ENCODE measurements at places on chromosomes 4 and X.

DNA sequence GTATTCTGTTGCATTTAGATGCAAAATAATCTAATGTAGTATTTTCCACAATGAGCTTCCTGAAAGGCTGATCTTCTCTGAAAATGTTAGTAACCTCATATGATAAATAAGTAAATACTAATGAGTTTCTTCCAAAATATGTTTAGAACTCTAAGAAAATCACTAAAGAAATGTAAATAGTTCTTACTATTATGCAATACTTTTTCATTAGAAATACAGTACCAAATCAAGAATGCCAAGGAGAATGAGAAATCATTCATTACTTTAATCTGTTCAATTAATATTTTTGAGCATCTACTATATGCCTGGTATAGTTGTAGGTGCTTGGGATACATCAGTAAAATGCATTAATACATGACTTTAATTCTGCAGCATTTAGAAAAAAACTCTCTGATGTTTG is 130.6 kb downstream of the IL1RAPL1 start:
- DNase-seq = no peak

DNA sequence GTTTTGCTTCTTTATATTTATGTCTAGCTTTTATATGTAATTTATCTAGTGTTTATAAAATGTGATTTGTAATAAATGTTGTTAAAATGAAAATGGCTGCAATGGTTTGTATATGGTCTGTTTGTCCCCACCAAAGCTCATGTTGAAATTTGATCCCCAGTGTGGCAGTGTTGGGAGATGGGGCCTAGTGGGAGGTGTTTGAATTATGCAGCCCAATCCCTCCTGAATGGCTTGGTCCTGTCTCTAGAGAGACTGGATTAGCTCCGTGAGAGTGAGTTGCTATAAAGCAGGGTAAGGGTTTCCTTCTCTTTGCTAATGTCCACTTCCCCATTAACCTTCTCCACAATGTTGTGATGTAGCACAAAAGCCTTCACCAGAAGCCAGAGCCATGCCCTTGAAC is 30.0 kb upstream of the JADE3 start:
- no peak for DNase-seq

- no peak for DNase-seq
These were observed 43.3 kb upstream of the AGA start for GRCh38 chr4:177485528-177485927.

- no peak for DNase-seq
These were observed 258.9 kb downstream of the SPANXN1 start for GRCh38 chrX:145506214-145506613.

DNA sequence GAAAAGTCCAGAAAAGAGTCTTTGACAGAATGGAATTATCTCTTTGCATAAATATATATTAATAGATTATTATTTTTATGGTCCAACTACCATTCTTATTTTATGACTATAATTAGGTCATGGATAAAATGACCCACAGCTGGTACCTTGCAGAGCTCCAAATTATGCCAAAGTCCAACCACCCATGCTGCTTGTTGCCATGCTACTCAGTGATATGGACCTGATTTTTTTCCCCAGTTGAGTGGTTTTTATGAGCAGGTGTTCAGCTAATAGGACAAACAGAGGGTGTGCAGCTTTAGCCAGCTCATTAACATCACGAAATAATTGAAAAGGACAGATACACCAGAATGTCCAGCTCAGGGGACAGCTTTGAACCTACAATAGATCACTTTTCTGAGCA is 9.7 kb downstream of the HOPX start:
- no peak for DNase-seq

DNA sequence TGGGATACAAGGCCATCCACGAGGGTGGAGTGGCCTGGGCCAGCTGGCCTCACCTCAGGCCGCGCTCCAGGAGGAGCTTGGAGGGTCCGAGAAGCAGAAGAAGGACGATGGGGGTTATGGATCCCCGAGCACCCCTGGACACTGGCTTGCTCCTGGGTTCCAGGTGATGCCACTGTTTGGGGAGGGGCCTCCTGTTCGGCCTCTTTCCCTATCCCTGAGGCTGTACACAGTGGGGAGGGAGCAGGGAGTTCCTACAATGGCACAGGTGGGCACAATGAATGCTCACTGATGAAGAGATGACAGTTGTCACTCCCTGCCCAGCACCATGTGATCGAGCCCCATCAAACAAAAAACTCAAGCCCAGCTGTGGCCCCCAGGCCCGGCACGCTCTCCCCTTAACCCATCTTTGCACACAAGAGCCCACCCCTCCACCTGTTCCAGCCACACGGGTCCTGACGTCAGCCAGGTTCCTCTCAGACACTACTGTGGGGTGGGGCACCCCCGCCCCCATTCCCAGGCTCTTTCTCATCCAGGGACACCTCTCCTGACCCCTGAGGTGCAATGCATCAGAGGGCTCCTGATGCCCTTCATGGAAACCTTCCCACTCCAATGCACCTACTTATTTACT is 70.3 kb downstream of the WFS1 start:
- no peak for DNase-seq

GRCh38 chr4:110139111-110139510 is 59.3 kb downstream of the ELOVL6 start:
- no peak for DNase-seq

- DNase-seq = no peak
These were observed 27.9 kb downstream of the TRIM61 start for GRCh38 chr4:164949448-164950143.

- no peak for DNase-seq
These were observed 38.8 kb downstream of the GRIA3 start for GRCh38 chrX:123222920-123223319.

DNA sequence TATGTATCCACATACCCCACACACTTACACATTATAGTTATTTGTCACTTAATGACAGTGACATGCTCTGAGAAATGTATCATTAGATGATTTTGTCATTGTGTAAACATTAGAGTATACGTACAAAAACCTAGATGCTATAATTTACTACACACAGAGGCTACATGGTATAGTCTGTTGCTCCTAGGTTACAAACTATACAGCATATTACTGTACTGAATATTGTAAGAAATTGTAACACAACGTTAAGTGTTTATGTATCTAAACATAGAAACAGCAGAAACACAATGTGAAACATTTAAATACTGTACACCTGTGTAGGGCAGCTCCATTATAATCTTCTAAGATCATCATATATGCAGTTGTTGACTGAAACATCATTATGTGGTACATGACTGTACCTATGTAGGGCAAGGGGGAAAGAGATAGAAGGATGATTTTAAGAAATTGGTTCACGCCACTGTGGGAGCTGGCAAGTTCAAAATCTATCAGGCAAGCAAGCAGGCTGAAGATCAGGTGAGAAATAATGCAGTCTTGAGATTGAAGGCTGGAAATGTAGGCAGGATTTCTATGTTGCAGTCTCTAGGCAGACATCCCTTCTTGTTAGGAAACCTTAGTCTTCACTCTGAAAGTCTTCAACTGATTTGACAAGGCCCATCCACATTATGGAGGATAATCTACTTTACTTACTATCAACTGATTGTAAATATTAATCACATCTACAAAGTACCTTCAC is 78.0 kb upstream of the CPEB2 start:
- DNase-seq = no peak

GRCh38 chr4:70722199-70722791 is 531 bp downstream of the RUFY3 start:
- no peak for DNase-seq
